ENCODE measurements at places on chromosomes 4 and X.

DNA sequence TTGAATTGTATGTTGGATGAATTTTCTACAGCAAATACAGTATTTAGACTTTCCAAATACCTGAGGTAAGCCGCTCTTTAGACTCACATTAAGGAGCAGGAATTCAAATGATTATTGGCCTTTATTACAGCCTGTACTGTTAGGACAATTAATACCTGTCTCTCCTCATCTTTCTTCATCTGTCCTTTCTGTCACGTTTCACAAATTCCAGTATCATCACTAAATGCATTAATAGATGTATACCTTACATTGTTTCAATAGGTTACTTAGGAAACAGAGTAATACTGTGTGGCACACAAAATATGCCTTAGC is 1.2 kb downstream of the FAM241A start:
- peak overlapping the region; percentile 76 for H3K4me3 ChIP-seq
- peak overlapping the region; percentile 91 for H3K27ac ChIP-seq
- DNase-seq: no peak
- H3K4me1 ChIP-seq: no peaks in the 10 kb centered on the region

DNA sequence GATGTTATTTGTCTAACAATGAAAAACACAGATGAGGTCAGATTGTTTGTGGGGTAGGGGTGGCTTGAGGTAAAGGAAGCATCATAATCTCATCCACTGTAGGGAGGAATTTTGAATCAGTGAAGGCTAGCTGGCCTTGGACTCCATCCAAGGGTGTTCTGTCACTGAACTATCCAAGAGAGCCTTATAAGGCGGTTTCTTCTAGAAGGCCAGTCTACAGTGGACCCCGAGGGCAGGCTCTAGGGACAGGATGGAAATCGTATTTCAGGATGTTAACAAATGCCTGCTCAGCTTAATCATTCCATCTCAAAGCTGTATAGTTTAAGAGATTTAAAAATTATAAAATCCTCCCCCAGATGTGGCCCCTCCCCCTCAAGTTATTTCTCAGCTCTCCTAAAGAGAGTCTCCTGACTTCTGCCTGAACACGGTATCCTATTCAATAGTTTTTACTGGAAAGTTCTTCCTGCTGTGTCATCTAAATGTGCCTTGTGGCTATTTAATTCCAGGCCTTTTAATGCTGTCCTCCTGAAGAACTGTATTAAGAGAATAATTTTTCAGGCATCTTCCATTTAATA is 8.0 kb downstream of the IGFBP7 start:
- DNase-seq: peak; percentile 81
- peak overlapping the region; percentile 71 for H3K27ac ChIP-seq
- no peaks in the 10 kb centered on the region for H3K4me1 ChIP-seq
- no peaks in the 10 kb centered on the region for H3K27me3 ChIP-seq
- H3K36me3 ChIP-seq: no peaks in the 10 kb centered on the region

DNA sequence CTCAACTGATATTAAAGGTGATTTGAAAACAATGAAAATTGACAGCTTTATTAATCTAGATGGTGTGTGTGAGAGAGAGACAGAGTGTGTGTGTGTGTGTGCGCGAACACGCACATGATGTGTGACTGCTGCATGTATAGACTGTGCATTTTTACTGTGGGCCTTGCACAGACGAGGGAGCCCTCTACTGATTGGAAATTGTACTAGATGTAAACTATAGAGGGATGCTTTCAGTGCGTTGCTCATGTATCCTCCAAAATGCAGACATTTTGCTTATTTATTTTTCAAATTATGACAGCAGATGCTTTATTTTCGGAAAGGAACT is 168.4 kb upstream of the GK2 start:
- H3K27ac ChIP-seq: peak overlapping the region; percentile 44
- no peak overlapping the region for H3K4me3 ChIP-seq
- no peak for DNase-seq
- peaks cover 17% of the 10 kb centered on the region for H3K4me1 ChIP-seq
- H3K36me3 ChIP-seq: no peaks in the 10 kb centered on the region
- no peaks in the 10 kb centered on the region for H3K27me3 ChIP-seq

DNA sequence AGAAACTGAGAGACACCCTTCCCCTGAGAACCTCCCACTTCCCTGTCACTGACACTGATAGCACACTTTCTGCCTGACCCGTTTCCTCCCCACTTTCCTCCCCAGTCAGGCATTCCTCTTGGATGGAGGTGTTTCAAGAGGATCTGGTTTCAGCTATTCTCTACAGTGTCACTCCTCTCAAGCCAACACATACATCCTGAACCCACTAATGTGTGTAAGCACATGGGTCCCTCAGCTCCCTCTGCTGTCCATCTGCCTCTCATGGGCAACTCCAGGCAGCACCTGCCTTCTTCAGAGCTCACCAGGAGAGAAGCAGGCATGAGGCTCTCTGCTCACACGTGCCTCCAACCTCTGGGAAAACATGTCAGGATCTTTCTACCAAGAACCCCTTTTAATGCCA is 207.6 kb downstream of the NAF1 start:
- H3K4me3 ChIP-seq: no peak overlapping the region
- H3K4me1 ChIP-seq: no peaks in the 10 kb centered on the region
- H3K36me3 ChIP-seq: no peaks in the 10 kb centered on the region
- DNase-seq: no peak

- no peak for DNase-seq
- H3K36me3 ChIP-seq: no peaks in the 10 kb centered on the region
- no peak overlapping the region for H3K27ac ChIP-seq
Measured at GRCh38 chr4:158090323-158090722, 82.5 kb downstream of the GASK1B start.

DNA sequence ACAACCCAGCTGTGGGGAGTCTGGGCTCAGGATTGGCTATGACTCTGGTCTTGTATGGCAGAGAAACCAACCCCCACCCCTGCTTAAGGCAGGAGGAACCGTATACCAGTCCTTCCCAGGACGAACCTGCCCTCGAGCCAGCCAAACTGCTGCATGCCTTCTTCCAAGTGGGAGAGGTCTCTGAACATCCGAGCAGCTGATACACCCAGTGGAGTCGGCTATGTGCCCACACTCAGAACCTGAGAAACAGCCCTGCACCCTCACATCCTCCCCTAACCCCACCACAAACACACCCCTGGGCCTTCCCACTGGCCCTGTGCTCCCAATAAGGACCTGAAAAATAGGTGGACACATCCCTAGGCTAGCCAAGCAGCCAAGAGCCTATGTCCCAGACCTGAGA is 21.8 kb downstream of the C4orf33 start:
- no peak for DNase-seq
- H3K4me3 ChIP-seq: no peak overlapping the region
- H3K27me3 ChIP-seq: no peaks in the 10 kb centered on the region
- no peaks in the 10 kb centered on the region for H3K36me3 ChIP-seq

GRCh38 chr4:157804986-157805385 is 367.8 kb downstream of the GASK1B start:
- H3K4me1 ChIP-seq: no peaks in the 10 kb centered on the region
- no peaks in the 10 kb centered on the region for H3K36me3 ChIP-seq
- no peak overlapping the region for H3K27ac ChIP-seq
- no peak for DNase-seq
- no peak overlapping the region for H3K4me3 ChIP-seq
- H3K27me3 ChIP-seq: no peaks in the 10 kb centered on the region

GRCh38 chr4:54659313-54659712 is 1.6 kb downstream of the KIT start:
- DNase-seq: no peak
- H3K4me1 ChIP-seq: no peaks in the 10 kb centered on the region
- H3K27ac ChIP-seq: no peak overlapping the region
- H3K4me3 ChIP-seq: peak overlapping the region; percentile 58
- no peaks in the 10 kb centered on the region for H3K36me3 ChIP-seq

DNA sequence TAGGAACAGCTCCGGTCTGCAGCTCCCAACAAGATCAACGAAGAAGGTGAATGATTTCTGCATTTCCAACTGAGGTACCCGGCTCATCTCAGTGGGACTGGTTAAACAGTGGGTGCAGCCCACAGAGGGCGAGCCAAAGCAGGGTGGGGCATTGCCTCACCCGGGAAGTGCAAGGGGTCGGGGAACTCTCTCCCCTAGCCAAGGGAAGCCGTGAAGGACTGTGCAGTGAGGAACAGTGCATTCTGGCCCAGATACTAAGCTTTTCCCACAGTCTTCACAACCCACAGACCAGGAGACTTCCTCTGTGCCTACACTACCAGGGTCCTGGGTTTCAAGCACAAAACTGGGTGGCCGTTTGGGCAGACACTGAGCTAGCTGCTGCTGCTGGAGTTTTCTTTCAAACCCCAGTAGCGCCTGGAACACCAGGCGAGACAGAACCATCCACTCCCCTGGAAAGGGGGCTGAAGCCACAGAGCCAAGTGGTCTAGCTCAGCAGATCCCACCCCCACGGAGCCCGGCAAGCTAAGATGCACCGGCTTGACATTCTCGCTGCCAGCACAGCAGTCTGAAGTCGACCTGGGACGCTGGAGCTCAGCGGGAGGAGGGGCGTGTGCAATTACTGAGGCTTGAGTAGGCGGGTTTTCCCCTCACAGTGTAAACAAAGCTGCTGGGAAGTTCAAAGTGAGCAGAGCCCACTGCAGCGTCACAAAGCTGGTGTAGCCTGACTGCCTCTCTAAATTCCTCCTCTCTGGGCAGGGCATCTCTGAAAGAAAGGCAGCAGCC is 84.6 kb downstream of the THOC2 start:
- no peak overlapping the region for H3K27ac ChIP-seq
- H3K4me3 ChIP-seq: no peak overlapping the region
- H3K27me3 ChIP-seq: no peaks in the 10 kb centered on the region

GRCh38 chr4:29459926-29460325 is 1260.2 kb upstream of the PCDH7 start:
- no peaks in the 10 kb centered on the region for H3K27me3 ChIP-seq
- H3K4me1 ChIP-seq: no peaks in the 10 kb centered on the region
- H3K4me3 ChIP-seq: no peak overlapping the region
- H3K36me3 ChIP-seq: no peaks in the 10 kb centered on the region
- no peak overlapping the region for H3K27ac ChIP-seq

DNA sequence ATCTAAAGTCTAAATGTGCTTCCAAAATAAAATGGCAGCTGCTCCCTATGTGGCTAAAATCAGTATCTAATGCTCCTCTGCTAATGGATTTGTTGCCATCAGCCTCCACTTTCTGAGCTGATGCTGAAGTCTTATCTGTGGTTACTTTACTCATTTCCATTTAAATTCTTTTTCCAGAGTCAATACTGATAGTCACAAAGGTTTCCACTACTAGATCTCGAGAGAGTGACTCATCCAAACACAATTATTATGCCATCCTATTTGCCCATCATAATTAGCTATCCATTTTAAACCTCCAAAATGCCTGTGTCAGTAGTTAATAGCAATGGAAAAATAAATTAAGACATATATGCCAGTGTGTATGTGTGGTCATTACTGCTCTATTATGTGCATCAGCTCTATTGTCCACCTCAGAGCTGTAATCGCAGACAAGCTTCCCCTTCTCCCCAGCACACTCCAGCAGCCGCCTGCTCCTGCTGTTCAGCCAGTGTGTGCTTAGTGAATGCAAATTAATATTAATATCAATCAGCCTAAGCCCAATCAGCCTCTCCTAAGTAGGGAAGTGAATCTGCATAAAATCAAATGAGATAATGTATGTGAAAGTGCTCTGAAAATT is 199.8 kb upstream of the ZIC3 start:
- no peaks in the 10 kb centered on the region for H3K36me3 ChIP-seq
- H3K27ac ChIP-seq: no peak overlapping the region
- no peak overlapping the region for H3K4me3 ChIP-seq

DNA sequence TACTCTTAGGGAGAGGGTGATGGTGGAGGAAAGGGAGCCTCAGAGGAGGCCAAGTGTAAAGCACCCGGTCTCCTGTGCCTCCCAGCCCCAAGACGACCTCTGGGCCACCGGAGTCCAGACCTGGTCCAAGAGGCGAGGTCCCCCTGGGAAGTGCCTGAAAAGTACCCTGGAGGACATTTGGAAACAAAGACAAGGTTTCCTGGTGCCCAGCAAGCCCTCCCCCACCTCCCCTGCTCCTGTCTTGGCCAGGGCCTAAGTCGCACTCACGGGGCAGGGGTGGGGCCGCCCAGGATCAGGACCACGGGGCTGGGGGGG is 532 bp upstream of the SH3BP2 start:
- peak overlapping the region; percentile 50 for H3K27ac ChIP-seq
- no peak for DNase-seq
- no peak overlapping the region for H3K4me3 ChIP-seq
- no peaks in the 10 kb centered on the region for H3K27me3 ChIP-seq
- H3K4me1 ChIP-seq: no peaks in the 10 kb centered on the region

- H3K27ac ChIP-seq: no peak overlapping the region
- H3K27me3 ChIP-seq: no peaks in the 10 kb centered on the region
- peaks cover 11% of the 10 kb centered on the region for H3K4me1 ChIP-seq
- no peak overlapping the region for H3K4me3 ChIP-seq
- peaks cover 31% of the 10 kb centered on the region for H3K36me3 ChIP-seq
Measured at GRCh38 chrX:41352329-41352838, 18.4 kb downstream of the DDX3X start.

GRCh38 chr4:112637552-112637866 is 566 bp downstream of the LARP7 start:
- H3K4me3 ChIP-seq: peak overlapping the region; percentile 70
- no peak for DNase-seq
- H3K36me3 ChIP-seq: no peaks in the 10 kb centered on the region
- no peaks in the 10 kb centered on the region for H3K27me3 ChIP-seq
- peaks cover 29% of the 10 kb centered on the region for H3K4me1 ChIP-seq

Measured in right atrium auricular region (tissue), 2 donors.